SIG-M5 (cell line): ENCODE measurements at places on chromosomes 12 and 14.

- DNase-seq: no peak
These were observed 6.9 kb upstream of the TUBA1A start for GRCh38 chr12:49195736-49196135.

DNA sequence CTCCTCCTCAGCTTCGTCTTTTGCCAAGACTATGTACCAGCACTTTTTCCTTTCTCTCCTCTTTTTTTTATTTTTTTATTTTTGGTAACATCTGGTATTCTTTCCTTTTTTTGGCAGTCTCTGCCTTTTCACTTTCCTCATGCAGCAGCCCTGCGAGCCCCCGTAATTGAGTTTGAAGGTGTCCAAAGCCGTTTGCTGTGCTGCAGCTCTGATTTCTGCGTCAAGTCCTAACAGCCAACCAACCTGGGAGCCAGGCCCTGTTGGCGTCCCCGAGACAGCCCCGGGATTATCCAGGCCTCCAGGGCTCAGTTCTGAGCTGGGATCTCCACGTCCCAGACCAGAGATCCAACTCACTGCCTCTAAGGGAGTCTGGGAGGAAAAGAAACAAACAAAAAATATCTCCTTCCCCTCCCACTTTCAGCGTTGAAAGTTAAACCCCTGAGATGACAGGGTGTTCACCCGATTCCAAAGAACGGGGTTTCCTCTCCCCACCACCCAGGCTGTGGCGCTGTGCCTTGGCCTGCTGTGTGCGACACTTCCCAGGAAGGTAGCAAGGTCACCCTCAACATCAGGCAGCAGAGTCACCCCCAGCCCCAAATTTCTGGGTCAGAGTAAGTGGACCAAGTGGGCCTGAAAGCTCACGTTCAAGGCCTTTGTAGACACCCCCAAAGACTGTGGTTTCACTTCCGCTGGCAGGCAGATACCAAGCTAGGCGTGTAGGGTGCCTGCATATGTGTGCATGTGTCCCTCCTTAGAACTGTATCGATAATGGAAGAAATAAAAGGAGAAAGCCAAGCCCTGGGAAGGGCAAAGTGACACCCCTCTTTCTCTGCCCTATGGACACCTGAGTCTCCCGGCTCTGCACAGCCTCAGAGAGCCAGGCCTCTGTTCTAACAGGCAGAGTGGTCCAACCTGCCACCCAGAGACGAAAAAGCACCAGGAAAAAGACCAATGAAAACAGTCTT lies 11.1 kb downstream of the BCL11B start:
- DNase-seq: no peak

DNA sequence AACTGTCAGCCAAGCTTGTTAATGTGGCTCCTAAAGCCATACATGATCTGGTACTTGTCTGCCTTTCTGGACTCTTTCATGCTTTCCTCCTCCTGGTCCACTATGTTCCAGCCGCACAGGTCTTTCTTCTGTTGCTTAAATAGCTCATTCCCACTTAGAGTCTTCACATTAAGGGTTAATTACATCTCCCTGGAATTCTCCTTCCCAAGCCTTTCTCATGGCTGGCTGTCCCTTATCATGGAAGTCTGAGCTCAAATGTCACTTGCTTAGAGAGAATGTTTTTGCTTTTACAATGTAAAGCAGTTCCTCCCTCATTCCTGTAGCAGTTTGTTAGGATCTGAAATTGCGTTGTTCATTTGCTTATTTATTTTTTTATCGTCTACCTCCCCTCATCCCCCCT lies 199.6 kb downstream of the TRHDE start:
- DNase-seq: no peak

- no peak for DNase-seq
These were observed 151.9 kb upstream of the ATF7IP start for GRCh38 chr12:14213542-14213941.

DNA sequence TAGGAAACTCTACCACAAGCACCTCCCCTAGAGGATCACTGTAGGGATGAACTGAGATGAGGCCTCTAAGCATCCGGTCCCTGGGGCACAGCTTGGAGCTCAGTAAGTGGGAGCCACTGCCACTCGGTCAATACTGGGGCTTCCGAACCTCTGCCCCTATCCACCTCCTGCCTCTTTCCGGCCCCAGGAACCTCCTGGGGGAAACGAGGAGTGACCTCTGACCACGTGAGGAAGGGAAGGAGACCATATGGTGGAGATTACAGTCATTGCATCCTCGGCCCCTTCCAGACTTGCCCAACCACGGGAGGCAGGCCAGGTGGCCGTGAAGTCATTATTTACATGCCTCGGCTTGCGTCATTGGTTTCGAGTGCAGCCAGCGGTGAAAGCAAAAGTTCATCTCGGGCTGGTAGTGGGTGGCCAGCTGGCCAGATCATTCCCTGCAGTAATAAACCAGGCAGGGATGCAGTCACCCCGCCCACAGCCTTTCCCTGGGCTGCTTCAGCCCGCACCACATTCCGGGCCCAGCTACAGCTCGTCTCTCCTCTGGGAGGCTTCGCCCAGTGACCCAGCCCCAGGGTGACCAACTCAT lies 65.4 kb downstream of the C14orf132 start:
- DNase-seq: no peak

DNA sequence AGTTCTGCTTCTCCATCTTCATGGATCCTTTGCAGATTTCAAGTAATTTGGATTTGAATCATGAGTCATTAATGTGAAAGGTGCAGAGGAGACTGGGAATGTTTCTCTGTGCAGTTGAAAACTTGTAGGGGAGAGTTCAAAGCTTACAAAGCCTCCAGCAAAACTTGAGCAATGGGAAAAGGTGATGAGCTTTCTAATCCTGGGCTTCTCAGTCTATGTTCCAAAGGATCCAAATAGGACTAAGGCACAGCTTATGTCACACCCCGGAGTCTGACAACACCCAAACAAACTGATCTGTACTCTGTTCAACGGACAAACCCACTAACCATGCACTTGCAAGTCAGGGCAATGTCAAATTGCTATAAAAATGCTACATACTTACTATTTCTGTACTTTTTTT lies 134.8 kb downstream of the DUSP6 start:
- no peak for DNase-seq

DNA sequence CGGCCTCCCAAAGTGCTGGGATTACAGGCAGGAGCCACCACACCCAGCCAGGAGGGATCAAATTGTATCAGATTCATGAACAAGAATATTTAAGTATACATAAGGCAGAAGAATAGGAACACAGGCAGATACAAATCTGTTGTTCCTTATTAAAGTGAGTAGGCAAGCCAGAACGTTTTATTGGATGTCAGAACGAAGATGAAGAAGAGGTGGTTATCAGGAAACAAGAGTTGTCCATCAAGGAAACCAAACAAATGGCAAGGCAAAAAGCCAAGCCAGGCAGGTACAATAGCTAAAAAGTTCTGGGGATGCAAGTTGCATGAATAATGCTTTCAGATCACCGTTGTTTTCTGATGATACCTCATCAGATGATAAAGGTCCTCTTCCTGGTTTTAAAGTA lies 31.1 kb upstream of the BAZ1A start:
- DNase-seq: no peak

DNA sequence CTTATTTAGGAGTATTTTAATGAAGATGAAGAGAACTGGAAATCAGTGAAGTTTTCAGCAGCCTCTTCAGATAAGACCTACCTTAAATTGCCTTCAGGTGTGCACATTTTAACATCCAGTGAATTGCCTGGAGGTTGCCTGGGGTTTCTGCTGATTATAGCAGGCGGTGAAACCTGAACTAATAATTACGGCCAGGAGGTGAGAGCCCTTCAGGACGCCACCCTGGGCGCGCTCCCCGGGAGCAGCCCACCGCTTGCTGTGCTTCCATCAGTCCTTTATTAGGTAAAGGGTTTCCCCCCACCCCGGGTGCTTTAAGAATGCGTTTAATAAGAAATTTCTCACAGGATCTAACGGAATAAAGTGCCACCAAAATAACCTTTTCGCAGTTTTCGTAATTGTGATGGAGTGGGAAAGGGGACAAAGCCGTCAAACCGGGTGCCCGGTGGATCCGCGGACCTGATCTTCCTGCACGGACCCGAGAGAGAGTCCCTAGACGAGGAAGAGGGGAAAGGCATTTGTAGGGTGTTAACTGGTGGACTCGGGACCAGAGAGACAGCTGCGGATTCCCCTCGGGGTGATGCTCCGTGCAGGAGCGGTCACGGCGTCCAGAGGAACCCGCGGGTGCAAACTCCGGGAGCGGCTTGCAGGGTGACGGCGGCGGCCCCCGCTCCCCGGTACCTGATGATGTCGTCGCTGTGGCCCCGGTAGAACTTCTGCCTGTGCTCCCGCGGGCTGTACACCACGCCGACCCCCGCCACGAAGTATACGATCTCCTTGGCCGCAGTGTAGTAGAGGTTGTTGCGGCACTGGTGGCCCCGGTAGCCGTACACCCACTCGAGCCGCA lies 902 bp downstream of the EML5 start:
- DNase-seq: no peak

- DNase-seq: no peak
These were observed 121.9 kb downstream of the SPTSSA start for GRCh38 chr14:34340025-34340625.

GRCh38 chr12:93243382-93243688 lies 134.4 kb upstream of the NUDT4 start:
- DNase-seq: no peak

- DNase-seq: no peak
These were observed 11.7 kb downstream of the RACGAP1 start for GRCh38 chr12:50013361-50014147.

GRCh38 chr12:104729091-104729490 lies 229.0 kb downstream of the SLC41A2 start:
- DNase-seq: no peak

DNA sequence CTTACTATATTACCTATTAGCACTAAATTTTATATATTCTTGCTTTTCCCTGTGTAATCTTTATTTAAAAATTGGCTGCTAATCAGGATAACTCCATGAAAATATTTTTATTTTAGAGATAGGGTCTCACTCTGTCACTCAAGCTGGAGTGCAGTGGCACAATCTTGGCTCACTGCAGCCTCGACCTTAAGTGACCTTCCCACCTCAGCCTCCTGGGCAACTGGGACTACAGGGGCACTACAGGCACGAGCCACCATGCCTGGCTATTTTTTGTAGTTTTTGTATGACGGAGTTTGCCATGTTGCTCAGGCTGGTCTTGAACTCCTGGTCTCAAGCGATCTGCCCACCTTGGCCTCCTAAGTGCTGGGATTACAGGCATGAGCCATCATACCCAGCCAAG lies 32.4 kb upstream of the VCPKMT start:
- DNase-seq: no peak

DNA sequence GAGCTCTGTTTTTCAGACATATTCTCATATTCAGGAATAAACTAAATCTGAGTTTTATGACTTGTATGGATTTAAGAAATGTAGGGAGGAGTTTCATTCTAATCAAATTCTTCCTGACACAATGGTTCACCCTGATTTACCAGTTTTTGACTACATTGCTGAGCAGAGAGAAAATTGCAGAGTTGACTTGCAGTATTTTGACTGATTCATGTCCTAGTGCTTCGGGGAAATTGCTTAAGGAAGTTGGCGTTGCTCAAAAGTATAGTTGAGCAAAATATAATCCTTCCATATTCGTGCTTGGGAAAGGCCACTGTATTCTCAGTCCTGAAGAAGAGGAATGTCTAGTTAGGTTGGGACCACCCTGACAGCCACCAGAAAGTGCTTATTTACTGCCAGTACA lies 1.3 kb upstream of the TWF1 start:
- DNase-seq: no peak

GRCh38 chr12:119512772-119513497 lies 80.6 kb upstream of the TMEM233 start:
- no peak for DNase-seq

- no peak for DNase-seq
These were observed 89.0 kb downstream of the SCARB1 start for GRCh38 chr12:124774462-124775167.

- no peak for DNase-seq
These were observed 39.3 kb upstream of the GSG1 start for GRCh38 chr12:13142747-13143146.

- no peak for DNase-seq
These were observed 193.9 kb downstream of the FUT8 start for GRCh38 chr14:65606460-65606859.

DNA sequence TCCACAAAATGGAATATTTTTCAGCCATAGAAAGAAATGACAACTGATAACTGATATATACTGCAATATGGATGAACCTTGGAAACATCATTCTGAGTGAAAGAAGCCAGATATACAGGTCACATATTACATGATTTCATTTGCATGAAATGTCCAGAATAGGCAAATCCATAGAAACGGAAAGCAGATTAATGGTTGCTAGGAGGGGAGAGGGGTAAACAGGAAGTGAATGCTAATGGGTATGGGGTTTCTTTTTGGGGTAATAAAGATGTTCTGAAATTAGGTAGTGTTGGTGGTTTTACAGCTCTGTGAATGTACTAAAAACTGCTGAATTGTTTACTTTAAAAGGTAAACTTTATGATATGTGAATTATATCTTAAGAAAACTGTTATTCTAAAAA lies 6.5 kb downstream of the RAD51AP1 start:
- DNase-seq: no peak

DNA sequence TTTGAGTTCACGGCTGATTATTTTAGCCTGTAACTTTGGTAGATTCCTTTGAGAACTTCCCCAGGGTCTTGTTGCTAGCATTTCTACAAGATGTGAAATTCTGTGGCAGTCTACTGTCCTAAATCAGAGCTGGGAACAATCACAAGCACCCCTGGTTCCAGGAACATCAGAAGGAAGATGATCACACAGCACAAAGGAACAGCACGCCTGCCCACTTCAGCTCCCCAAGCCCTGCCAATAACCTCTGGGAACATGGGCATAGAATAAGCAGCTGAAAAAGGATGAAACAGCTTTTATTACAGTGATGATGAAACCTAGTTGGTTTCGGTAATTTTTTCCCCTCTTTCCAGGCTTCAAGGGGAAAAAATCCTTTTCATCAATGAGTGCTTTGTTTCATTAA lies 12.3 kb downstream of the GPR19 start:
- no peak for DNase-seq

DNA sequence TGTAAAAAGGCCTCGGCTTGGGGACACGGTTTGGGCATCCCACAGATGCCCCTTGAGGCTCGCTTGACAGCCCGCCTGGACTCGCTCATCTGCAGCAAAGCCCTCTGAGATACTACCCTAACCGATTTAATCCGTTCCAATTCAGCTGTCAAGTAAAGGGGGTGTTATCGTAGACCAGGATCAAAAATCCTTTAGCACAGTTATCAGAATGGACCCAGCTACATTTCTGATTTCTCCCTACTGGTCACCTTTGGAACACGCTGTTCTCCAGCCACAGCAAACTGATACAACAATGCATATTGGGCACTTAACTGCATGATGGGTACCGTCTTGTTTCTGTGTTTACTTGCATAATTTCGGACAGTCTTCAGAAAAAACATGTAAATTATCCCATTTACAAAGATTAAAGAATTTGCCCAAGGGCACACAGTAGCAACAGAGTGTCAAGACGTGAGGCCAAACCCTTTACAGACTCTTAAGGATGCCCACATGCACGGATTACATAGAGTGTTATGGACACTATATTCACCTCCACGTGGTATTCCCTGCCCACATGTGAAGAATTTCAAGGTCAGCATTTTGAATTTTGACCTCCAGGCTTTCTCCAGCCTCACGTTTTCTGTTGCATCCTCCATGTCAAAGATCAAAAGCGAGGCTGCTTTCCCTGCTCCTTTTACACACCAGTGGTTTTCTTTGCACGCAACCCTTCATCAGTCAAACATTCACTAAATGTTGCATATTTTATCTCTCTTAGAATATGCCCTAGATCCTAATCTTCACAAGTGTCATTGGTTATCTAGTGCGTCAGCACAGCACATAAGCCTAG lies 3.2 kb upstream of the DUSP6 start:
- DNase-seq: no peak

- DNase-seq: no peak
These were observed 77.7 kb downstream of the DNAH10 start for GRCh38 chr12:123839826-123840225.

GRCh38 chr14:92635896-92636295 lies 112.5 kb downstream of the LGMN start:
- no peak for DNase-seq
